ENCODE measurements at places on chromosomes 5 and 9. TPM values are rescaled to one million over a fixed set of nuclear protein-coding genes. Genes with fewer than 3 reads are reported as not detected.

DNA sequence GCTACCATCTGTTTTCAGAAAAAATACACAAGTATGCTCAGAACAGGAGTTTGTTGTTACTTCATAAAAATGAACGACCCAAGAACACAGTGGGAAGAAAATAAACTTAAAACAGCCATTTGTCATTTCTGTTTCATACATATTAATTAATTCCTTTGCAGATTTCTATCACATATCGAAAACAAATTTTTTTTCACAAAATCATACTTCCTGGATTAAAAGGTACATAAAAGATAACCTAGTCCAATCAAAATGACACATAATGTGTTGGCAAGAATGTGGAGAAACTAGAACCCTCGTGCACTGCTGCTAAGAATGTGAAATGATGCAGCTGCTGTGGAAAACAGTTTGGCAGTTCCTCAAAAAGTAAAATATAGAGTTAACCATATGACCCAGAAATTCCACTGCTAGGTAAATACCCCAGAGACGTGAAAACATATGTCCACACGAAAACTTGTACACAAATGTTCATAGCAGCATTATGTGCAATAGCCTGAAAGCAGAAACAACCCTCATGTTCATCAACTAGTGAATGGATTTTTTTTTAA lies 46.0 kb downstream of the MYO10 start:
- H3K4me1 ChIP-seq = no peaks in the 10 kb centered on the region
- no peaks in the 10 kb centered on the region for H3K27me3 ChIP-seq
- DNase-seq = no peak
- H3K36me3 ChIP-seq = no peaks in the 10 kb centered on the region
- H3K4me3 ChIP-seq = no peak overlapping the region

PCDHA9 gene
- not detected for total RNA-seq

- H3K4me3 ChIP-seq = peak overlapping the region; percentile 24
- peak overlapping the region; percentile 82 for H3K27ac ChIP-seq
Observed at GRCh38 chr9:89740722-89741121, 135.9 kb downstream of the GADD45G start.

DNA sequence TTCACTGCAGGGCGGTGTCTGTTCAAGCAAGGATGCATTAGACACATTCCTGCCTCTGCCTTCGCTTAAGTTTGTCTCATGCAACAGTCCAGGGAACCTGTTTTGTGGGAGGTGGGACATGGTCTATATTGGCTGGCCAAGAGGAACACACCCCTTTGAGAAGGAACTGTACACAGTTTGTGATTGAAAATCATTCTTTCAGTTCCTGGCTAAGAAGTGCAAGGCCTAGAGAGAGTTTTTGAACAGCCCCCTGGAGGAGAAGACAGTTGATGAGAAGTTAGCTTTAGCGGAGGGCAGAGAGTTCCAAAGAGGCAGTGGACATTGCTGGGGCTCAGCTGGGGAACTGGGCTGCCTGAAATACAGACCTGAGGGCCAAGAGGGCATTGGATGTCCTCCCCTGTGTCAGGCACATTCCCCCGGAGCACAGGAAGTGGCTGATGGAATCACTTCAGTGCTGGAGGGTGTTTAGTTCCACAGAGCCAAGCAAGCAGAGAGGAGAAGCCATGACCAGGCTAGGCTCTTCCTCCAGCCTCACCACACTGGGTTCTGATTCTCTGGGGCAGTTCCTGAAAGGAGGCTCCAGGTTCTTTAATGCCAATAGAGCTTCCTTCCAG lies 66.6 kb downstream of the RGS3 start:
- peaks cover 36% of the 10 kb centered on the region for H3K4me1 ChIP-seq
- no peaks in the 10 kb centered on the region for H3K27me3 ChIP-seq
- H3K27ac ChIP-seq = no peak overlapping the region

GRCh38 chr5:179111267-179112207 lies 51.4 kb downstream of the ZNF354C start:
- no peak overlapping the region for H3K27ac ChIP-seq
- DNase-seq = no peak
- no peaks in the 10 kb centered on the region for H3K36me3 ChIP-seq
- no peaks in the 10 kb centered on the region for H3K4me1 ChIP-seq
- no peak overlapping the region for H3K4me3 ChIP-seq

- H3K4me1 ChIP-seq = no peaks in the 10 kb centered on the region
- peaks cover 40% of the 10 kb centered on the region for H3K27me3 ChIP-seq
- no peak for DNase-seq
- no peak overlapping the region for H3K4me3 ChIP-seq
- H3K36me3 ChIP-seq = no peaks in the 10 kb centered on the region
Observed at GRCh38 chr9:133004999-133005760, 25.6 kb upstream of the GTF3C5 start.

GRCh38 chr9:89357331-89358197 lies 39.3 kb downstream of the SECISBP2 start:
- H3K36me3 ChIP-seq = peaks cover 57% of the 10 kb centered on the region
- peaks cover 13% of the 10 kb centered on the region for H3K4me1 ChIP-seq
- no peak overlapping the region for H3K4me3 ChIP-seq
- DNase-seq = no peak
- H3K27ac ChIP-seq = peak overlapping the region; percentile 72

DNA sequence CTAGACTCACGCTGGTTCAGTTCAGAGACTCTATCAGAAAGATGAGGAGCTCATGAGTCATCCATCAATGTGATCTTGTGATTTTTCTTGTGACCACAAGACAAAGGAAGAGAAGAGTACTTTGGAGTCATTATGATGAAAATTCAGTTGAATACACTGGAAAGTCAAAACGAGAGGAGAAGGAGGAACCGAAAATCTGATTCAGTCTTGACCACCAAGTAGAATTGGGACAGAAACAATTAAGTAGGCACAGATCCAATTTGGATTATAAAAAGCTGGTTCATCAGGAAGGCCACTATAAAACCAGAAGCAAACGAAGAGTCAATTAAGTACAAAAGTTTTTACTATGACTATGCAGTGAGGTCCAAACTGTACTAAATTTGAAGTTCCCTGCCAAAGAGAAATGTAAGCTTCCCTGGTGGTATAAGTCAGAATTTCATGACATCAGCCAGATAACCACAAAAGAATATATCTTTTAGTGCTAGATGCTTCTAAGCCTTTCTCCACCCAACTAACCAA lies 90.9 kb downstream of the THBS4 start:
- H3K36me3 ChIP-seq = peaks cover 19% of the 10 kb centered on the region
- H3K27me3 ChIP-seq = no peaks in the 10 kb centered on the region
- H3K27ac ChIP-seq = peak overlapping the region; percentile 78
- peak overlapping the region; percentile 11 for H3K4me3 ChIP-seq
- DNase-seq = peak; percentile 37

- peaks cover 9% of the 10 kb centered on the region for H3K4me1 ChIP-seq
- no peak for DNase-seq
- H3K27me3 ChIP-seq = no peaks in the 10 kb centered on the region
Observed at GRCh38 chr5:68898951-68899471, 194.8 kb upstream of the SLC30A5 start.

DNA sequence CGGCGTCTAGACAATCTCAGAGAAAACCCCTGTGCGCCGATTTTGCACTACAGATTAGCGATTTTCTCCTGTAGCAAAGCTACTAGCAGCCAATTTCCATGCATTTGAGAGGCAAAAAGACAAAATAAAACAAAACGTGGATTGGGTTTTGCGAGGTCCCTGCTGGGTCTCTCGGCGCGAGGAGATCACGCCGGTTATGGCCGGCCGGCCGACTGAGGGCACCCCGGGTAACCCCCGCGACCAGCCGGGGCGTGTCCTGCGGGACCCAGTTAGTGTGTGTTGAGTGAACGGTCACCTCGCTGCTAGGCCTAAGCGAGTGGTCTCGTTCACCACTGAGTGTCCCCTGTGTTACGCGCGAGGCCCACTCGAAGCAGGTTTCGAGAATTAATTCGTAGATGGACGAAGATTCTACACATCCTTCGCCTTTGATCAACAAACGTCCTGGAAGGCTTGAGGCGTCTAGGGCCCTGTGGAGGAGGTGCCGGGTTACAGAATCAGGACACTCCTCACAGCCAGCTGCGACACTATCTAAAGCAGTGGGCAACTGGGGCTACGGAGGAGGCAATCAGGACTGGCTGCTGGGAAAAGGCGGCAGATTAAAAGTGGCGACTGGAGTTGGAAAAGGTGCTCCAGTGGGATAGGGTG lies 764 bp upstream of the VDAC1 start:
- peak overlapping the region; percentile 92 for H3K27ac ChIP-seq
- H3K27me3 ChIP-seq = no peaks in the 10 kb centered on the region
- H3K36me3 ChIP-seq = peaks cover 35% of the 10 kb centered on the region
- H3K4me3 ChIP-seq = peak overlapping the region; percentile 89
- H3K4me1 ChIP-seq = peaks cover 32% of the 10 kb centered on the region

DNA sequence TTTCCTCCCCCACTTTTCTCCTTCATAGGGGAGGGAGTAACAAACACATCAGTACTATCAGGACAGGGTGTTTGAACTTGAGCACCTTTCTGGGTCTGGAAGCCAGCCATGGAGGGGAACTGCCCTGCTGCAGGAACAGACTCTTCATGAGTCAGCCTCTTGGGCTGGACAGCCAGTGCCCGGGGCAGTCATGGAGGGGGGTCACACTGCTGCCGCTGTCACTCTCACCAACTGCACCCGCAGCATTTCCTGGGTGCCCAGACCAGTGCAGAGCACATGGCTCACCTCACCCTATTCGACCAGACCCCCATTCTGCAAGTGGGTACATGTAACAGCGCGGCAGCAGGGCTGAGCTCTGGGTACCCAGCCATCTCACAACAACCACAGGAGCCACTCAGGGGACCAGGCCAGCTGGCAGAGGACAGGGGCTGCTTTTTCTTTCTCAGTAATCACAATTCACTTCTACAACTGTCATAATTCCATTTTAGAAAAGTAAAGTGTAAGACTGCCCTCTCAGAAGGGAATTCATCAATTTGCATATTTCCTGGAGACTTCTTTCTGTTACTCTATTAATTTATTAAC lies 118.4 kb downstream of the CTNND2 start:
- H3K4me3 ChIP-seq = no peak overlapping the region
- H3K4me1 ChIP-seq = no peaks in the 10 kb centered on the region

GRCh38 chr9:129338724-129339430 lies 160.8 kb upstream of the IER5L start:
- no peaks in the 10 kb centered on the region for H3K36me3 ChIP-seq
- H3K4me1 ChIP-seq = peaks cover 24% of the 10 kb centered on the region
- no peak overlapping the region for H3K4me3 ChIP-seq
- no peak overlapping the region for H3K27ac ChIP-seq
- H3K27me3 ChIP-seq = peaks cover 3% of the 10 kb centered on the region
